AG09309 (cell line): ENCODE measurements at places on chromosomes 5 and 9.

DNA sequence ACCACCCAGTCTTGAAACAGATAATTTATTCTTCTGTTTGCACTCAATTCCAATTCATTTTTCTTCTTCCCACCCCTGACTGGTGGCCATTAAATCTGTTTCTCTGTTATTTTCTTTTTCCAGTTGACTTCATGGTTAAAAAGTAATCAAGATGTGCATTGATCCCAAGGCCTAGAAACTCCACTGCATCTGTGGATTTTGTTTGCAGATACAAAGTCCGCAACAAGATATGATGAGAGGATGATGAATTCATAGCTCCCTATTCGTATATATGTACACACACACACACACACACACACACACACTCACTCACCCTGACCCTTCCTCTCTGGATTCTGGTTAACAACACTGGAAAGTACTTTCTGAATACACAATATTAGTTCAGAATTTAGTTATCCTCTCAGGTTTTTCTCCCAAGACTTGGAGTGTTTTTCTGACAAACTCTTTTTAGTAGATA, 52.4 kb downstream of the CD180 start:
- no peak for DNase-seq

DNA sequence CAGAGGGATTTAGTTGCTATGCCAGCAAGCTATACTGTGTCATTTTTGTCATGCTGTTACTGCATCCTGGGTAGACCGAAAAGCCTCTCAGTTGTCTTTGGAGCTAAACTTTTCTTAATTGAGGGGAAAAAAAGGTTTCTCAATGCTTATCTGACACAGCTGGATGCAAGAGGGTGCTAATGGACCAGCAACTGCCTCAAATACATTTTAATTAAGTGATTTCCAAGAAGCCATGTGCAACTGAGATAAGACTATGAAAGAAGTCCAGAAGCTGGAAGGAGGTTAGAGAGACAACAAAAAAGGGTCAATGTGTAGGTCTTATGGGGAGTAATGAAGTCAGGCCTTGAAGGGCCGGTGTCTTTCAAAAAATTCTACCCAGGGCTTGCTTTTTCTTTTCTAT, 465.7 kb upstream of the DMAC1 start:
- DNase-seq = no peak

- DNase-seq = no peak
Measured at GRCh38 chr5:174325431-174325830, 279.9 kb downstream of the NSG2 start.

DNA sequence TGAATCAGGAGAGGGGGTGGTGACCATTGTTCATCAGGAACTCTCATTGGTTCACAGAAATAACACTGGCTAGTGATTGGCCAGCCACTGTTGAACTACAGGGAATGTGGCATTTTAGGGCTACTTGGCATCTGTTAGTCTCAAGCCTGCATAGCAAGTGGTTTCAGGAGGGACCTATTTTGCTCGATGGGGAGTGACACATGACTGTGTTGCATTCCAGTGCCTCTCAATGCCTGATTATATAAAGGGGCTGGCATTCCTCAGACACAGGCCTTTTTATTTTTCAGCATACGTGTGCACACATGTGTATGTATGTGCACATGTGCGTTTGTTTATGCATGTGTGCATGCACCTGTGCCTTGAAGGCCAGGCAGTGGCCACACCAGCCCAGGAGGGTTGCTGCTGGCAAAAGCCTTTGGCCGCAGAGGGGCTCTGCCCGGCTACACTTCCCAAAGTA, 23.2 kb downstream of the FGD3 start:
- no peak for DNase-seq

DNA sequence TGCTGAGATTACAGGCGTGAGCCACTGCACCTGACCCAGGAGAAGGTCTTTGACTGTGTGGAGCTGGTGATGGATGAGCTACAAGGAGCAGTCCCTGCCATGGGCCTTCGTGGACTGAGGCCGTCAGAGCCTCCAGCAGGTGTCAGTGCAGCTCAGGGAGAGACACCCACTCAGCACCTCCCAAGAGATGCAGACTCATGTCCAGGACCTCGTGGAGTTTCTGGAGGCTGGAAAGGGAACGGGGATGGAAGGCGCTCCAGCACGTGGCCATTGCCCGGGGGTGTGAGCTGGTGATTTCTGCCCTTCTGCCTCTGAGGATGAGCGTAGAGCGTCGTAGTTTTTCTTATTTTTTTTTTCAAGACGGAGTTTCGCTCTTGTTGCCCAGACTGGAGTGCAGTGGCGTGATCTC, 9.5 kb downstream of the TOR4A start:
- DNase-seq = no peak

DNA sequence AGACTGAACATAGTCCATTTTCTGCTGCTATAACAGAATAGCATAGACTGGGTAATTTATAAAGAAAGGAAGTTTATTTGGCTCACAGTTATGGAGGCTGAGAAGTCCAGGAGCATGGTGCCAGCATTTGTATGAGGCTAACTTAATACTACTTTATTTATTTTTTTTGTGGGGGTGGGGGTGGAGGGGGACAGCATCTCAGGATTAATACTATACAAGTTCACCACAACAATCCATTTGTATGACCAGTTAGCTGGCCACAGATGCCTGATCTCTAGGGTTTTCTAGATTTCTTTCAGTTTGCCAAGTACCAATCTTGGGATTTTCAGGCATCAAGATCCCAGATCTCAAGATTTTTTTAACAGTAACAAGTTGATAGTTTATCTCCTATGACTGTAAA, 20.3 kb downstream of the ANGPTL2 start:
- DNase-seq = no peak

DNA sequence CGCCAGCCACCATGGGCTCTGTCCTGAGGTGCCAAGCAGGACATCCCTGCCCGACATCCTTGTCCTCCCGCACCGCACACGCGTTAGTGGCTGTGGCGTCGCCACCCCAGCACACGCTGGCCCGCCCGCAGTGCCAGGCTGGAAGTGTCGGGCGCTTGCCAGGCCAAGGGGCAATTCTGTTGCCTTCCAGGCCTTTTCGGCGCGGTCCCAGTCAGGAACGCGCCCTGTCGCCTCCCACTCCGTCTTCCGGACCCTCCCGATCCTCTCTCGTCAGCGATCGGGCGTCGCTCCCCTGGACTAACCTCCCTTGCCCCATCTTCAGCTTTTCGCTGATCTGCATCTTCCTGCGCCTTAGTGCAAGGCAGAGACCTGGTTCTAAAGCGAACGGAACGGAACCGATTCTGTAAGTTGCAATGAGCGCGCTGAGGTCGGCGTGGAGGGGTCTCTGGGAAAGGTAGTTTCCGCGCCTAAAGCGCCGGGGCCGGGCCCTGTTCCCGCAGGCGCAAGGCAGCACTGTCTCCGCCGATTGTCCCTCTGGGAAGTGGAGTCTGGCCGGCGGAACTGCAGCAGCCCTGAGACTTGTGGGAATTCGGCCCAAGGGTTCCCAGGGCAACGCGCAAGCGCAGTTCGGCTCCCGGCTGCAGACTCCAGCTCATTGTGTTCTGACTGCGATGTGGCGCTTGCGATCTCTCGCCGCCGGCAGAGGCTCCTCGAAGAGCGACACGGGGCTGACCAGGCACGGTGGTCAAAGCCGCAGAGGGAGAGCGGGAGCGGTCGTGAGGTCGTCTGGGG, at the start of gene ZNF454:
Gene ZNF454, plus strand, starts transcription at position 630 of the 792 bp plus-strand sequence. CDS start 1,594 bp downstream, outside the sequence.
- peak; percentile 71 for DNase-seq

DNA sequence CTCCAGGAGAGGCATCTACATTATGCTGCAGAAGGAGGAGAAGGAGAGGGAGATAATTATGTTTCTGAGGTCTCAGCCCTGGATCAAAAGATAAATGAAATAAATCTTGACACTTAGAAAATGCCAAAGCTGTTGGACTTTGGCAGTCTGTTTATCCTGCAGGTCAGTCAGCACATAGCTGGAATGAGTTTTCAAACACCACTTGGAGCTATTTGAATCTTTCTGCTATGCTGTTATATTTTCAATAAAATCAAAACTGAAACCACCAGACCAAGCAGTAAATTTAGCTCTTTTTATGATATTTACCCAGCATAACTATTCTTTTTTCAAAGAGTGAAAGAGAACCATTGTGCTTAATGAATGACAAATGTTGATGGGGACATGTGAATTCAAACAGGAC, 505.1 kb upstream of the ITGA1 start:
- no peak for DNase-seq

DNA sequence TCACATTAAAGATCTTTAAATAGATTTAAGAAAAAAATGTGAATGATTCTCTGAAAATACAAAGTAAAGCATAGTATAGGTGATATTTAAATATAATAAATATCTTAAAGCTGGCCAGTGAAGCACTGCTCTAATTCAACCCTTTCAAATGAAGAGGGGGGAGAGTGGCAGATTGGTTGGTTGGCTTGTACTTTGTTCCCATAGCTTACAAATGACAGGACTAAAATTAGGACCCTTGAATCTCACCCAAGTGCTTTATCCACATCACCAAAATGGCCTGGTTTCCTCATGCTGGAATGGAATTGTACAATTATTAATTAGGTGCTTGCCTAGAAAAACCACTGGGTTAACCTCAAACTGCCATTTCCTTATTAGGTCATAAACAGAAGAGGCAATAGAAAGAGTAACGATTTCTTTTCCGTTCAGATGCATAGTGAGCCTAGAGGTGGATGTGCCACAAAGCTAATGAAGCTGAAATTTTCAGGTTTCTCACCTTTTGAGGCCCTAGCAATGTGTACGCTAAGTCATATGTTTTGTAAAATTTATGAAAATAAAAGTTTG, 354.5 kb upstream of the CDH6 start:
- DNase-seq = no peak

DNA sequence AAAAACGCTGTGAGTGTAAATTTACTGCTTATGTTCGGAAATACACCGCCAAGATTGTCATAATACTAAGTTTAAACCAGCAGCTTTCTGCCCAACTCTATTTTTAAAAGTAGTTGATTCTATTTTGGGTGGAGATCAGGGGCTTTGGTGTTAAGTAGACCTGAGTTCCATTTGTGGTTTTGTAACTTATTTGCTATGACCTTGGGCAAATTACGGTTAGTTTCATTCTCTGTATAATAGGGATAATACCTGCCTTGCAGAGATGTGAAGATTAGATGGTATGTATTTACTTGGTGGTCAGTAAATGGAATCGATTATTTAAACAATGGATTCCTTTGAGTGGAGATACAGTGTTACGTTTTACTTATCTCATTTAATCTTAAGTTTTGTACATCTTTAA, 1.6 kb downstream of the RAD23B start:
- no peak for DNase-seq

- DNase-seq = no peak
Measured at GRCh38 chr5:132279801-132280200, 14.4 kb upstream of the SLC22A4 start.

- DNase-seq = no peak
Measured at GRCh38 chr9:12980085-12980851, 205.4 kb downstream of the LURAP1L start.

GRCh38 chr5:6818594-6819511, 105.6 kb downstream of the TENT4A start:
- no peak for DNase-seq

DNA sequence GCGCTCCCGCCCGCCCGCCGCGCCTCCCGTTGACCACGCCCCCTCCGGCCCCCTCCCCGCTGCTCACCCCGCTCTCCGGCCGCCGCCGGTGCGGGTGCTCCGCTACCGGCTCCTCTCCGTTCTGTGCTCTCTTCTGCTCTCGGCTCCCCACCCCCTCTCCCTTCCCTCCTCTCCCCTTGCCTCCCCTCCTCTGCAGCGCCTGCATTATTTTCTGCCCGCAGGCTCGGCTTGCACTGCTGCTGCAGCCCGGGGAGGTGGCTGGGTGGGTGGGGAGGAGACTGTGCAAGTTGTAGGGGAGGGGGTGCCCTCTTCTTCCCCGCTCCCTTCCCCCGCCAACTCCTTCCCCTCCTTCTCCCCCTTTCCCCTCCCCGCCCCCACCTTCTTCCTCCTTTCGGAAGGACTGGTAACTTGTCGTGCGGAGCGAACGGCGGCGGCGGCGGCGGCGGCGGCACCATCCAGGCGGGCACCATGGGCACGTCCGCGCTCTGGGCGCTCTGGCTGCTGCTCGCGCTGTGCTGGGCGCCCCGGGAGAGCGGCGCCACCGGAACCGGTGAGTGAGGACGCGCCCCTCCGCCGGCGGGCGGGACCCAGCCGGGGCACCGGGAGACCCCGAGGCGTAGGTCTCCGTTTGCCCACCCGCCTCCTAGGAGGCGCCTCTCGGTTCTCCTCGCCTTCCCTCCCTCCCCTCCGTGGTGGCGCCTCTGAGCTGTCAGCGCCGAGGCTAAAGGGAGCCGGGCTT, at the start of gene VLDLR:
Gene VLDLR, plus strand, starts transcription at position 66 of the 739 bp plus-strand sequence. Its CDS starts 403 bp downstream, at position 469.
- DNase-seq = no peak

DNA sequence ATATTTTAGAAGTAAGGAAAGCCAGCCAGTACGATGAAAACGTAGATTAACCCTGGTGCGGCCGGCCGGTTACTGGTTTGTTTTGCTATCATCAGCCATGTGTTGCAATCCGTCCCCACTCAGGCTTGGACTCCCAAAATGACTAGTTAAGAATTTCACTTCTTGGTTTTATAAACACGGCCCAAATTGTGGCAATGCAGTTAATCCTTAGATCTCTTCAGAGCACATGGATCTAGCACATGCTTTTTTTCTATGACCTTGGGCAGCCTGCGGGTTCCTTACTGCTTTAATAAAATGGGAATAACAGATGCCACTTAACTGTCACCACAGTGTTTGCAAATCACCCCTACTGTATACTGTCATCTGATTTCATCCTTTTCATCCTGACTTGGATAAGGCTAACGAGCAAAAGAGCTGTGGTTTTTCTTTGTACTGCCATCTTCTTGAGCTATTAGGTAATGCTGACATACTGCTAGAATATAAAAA, 1.5 kb downstream of the NDFIP1 start:
- no peak for DNase-seq

DNA sequence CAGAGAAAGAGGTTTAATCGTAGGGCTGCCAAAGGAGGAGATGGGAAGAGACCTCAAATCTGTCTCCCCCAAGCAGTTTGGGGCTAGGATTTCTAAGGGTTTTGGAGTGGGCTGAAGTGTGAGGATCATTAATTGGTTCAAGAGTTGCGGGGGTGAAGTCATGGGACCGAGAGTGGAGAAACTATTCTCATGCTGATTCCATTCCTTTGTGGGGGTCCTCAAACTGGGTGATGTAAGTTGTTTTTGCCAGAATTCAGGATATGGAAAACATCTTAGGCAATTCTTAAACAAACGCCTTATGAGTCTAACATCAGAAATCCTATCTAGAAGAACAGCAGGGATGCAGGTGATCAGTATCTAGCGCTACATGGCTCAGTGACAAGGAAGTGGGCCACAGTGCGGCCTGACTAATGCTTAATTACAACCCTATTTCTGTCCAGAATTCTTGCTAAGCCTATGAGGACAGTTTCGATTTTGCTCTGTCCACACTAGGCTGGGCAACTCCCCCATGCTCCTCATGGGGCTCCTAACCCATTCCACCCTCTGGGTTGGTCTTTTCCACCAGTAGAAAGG, 27.7 kb upstream of the TRIO start:
- no peak for DNase-seq

GRCh38 chr5:1883120-1883924, 597 bp upstream of the IRX4 start:
- no peak for DNase-seq

- DNase-seq = no peak
Measured at GRCh38 chr9:131056781-131057506, 39.4 kb upstream of the AIF1L start.

- no peak for DNase-seq
Measured at GRCh38 chr5:75654693-75655295, 43.5 kb downstream of the ANKDD1B start.
